Activated T-helper 2 cell treated with anti-CD3 and anti-CD28 coated beads, Interferon-gamma antibody, Interleukin-2, Interleukin-4, amounts not matched to agents 10 μg/mL and 5 μg/mL and 100 μg/mL, durations not matched to agents 14 hours and 24 hours and 36 hours (primary cell): ENCODE measurements at places on chromosomes 7 and 10. TPM values are rescaled to one million over a fixed set of nuclear protein-coding genes. Genes with fewer than 3 reads are reported as not detected.

DNA sequence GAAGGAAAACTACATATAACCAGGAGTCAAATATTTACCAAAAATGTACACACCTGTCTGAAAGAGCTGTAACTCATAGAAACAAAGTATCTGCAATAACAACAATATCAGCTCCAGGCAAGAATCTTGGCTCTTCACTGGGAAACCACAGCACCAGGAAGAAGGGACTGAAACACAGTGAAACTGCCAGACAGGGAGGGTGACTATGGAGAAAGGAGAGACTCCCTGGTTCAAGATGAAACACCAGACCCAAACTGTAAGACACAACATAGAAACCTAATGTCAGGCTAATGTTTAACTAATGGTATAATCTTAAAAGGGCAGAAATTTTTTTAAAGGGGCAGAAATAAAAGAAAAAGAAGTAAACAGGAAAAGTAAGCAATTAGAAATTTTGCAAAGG is 11.5 kb upstream of the TAS2R39 start:
- no peak for DNase-seq
- no peaks in the 10 kb centered on the region for H3K4me1 ChIP-seq
- H3K4me3 ChIP-seq: no peak overlapping the region
- H3K27me3 ChIP-seq: no peaks in the 10 kb centered on the region

GRCh38 chr10:20313665-20314064 is 497.4 kb downstream of the PLXDC2 start:
- H3K36me3 ChIP-seq: no peaks in the 10 kb centered on the region
- no peak for DNase-seq
- no peaks in the 10 kb centered on the region for H3K4me1 ChIP-seq
- H3K4me3 ChIP-seq: no peak overlapping the region

- H3K36me3 ChIP-seq: no peaks in the 10 kb centered on the region
- H3K4me1 ChIP-seq: peaks cover 4% of the 10 kb centered on the region
- H3K4me3 ChIP-seq: no peak overlapping the region
- H3K27me3 ChIP-seq: no peaks in the 10 kb centered on the region
- no peak overlapping the region for H3K27ac ChIP-seq
These were observed 31.9 kb upstream of the AGBL3 start for GRCh38 chr7:134954197-134955082.

DNA sequence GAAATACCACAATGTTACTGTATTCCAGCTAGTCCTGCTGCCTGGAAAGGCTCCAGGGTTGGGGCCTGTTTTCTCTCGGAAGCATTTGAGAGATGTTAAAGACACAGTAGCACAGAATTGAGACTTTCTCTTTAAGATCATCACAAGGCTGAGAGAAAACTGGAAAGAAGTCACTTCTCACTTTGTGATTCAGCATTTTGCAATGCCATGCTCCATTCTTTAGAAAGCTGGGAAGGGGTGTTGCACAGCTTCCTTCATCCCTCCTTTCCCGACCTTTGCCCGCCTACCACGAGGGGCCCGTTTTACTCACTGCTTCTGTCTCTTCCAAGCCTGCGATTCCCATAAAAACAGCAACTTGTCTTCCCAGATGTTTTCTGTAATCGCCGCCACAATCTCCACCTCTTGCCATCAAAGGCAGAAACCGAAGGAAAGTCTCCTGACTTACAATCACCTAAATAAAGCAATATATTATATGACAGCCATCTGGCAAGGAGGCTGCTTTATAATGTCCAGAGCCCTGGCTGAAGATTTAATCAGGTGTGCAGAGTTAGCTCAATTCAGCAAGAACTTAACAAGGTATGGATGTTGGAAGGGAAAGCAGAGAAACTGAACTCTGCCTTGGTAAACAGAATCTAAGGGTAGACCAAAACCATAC is 18.9 kb downstream of the NOD1 start:
- DNase-seq: no peak
- H3K27me3 ChIP-seq: no peaks in the 10 kb centered on the region
- H3K4me3 ChIP-seq: no peak overlapping the region
- peaks cover 5% of the 10 kb centered on the region for H3K4me1 ChIP-seq

GRCh38 chr10:75051308-75051707 is 60.1 kb upstream of the SAMD8 start:
- no peak overlapping the region for H3K4me3 ChIP-seq
- H3K4me1 ChIP-seq: peaks cover 4% of the 10 kb centered on the region
- no peaks in the 10 kb centered on the region for H3K27me3 ChIP-seq
- no peak overlapping the region for H3K27ac ChIP-seq

DNA sequence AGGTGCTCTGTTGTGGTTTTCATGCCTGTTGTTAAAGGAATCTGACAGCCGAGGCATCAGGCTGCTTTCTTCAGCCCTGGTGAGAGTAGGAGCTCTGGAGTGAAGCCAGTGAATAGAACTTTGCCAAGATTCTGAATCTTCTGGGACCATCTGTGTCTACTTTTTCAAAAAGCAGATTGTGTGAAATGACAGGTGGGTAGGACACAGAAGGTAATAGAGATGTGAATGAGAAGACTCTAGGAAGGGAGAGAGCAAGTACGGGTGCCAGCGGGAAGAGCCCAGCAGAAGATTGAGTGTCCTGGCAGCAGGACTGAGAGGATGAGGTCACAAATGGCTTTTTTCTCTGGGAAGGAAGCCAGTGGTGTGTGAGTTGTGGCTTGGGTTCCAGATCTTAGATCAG is 429.2 kb downstream of the SDK1 start:
- H3K4me3 ChIP-seq: no peak overlapping the region
- no peaks in the 10 kb centered on the region for H3K27me3 ChIP-seq
- no peak overlapping the region for H3K27ac ChIP-seq
- no peak for DNase-seq
- no peaks in the 10 kb centered on the region for H3K4me1 ChIP-seq

DNA sequence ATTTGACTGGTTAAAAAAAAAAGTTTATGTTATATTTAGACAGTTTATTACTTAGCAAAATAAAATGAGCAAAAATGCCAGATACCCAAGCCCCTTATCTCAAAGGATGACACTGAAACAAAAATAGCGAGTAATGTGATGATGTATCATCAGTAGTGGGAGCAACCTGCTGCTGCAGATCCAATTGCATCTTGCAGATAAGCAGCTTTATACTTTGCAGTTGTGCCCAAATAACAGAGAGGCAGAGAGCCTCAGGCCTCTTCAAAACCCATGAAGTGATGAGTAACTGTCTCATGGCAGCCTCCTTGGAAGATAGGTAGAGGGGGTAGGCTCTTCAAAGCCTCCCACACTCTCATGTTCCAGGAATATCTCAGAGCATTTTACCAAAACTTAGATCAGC is 468.2 kb upstream of the LRRTM3 start:
- no peaks in the 10 kb centered on the region for H3K27me3 ChIP-seq
- H3K4me1 ChIP-seq: no peaks in the 10 kb centered on the region
- H3K4me3 ChIP-seq: no peak overlapping the region
- no peak overlapping the region for H3K27ac ChIP-seq
- DNase-seq: no peak

CRPPA gene
- 1.3 and 1.4 TPM in 2 replicates for total RNA-seq

KCP gene
- not detected in 2 replicates for total RNA-seq

ADAM22 gene
- 3.7 and 4.0 TPM in 2 replicates for total RNA-seq
